Stimulated activated naive CD4-positive, alpha-beta T cell (primary cell): ENCODE measurements at places on chromosomes 7 and 10.

DNA sequence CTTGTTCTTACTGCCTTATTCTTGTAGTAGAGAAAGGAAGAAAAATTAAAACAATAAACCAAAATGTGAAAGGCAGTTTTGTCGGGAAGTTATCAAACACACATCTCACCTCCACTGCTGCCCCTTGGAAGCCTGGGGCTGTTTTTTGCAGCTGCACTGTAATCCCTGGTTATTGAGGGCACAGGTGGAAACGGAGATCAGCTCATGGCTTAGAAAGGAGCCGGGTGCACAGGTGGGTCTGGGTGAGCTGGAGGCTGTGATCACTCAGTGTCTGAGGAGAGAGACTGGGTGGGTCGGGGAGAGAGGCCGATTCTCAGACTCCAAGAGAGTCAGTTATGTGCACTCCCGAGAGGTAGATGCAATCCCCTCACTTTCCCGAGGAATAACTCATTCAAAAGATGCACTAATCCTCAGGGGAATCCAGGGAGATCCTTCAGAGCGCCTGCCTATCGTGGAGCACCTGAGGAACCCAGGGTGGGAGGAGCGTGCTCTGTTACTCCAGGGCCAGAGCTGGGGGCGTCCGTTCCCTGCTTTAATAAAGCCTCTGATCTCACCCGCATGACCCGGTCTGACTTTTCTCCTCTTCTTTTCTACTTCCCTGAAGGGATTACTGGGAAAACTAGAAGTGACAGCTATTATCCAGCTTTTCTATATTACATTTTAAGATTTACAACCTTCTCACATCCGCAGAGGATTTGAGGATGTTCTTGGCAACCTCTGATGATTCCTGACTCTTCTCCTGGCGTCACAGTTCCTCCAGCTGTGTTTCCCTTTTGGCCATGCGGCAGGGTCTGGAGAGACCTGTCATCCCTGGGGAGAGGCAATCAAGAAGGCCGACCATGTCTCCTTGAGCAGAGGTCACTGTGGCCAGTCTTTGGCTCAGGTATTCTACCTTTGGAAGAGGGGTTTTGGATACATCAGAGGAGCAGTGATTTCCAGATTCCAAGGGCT, 82.1 kb downstream of the CAMK1D start:
- DNase-seq, result no peak

GRCh38 chr7:44379366-44380188, 54.2 kb upstream of the CAMK2B start:
- no peak for DNase-seq

DNA sequence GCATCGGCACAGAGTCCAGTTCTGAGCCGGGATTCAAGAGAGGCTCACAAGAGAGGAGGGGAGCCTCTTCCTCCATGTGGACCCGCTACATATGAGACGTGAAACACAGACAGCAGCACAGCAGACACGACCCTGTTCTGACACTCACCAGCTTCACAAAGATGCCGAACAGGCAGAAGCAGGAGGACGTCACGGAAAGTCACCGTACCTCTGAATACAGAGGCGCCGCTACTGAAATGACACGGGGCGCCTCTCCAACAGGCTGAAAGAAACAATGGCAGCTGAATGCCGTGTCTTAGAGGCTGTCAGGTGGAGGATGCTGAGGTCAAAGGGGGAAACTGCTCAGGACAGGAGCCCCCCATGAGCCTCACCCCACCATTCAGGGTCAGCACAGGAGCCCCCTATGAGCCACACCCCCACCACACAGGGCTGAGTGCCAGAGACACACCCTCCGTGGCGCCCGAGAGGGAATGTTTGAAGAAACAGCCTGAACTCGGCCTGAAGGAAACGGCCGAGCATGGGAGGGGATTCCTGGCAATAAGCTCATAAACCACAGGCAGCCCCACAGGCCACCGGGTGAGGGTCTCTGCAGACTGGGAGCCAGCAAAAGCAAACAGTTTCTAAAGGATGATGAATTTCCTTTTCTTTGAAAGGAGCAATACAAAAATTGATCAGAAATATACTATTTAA, 510.3 kb downstream of the PTPRN2 start:
- DNase-seq, result no peak

- DNase-seq, result no peak
These were observed 17.9 kb downstream of the RTKN2 start for GRCh38 chr10:62250594-62251198.

- no peak for DNase-seq
These were observed 120.2 kb downstream of the INPP5A start for GRCh38 chr10:132657748-132658147.

GRCh38 chr10:76738991-76739390, 898.6 kb downstream of the KCNMA1 start:
- no peak for DNase-seq

DNA sequence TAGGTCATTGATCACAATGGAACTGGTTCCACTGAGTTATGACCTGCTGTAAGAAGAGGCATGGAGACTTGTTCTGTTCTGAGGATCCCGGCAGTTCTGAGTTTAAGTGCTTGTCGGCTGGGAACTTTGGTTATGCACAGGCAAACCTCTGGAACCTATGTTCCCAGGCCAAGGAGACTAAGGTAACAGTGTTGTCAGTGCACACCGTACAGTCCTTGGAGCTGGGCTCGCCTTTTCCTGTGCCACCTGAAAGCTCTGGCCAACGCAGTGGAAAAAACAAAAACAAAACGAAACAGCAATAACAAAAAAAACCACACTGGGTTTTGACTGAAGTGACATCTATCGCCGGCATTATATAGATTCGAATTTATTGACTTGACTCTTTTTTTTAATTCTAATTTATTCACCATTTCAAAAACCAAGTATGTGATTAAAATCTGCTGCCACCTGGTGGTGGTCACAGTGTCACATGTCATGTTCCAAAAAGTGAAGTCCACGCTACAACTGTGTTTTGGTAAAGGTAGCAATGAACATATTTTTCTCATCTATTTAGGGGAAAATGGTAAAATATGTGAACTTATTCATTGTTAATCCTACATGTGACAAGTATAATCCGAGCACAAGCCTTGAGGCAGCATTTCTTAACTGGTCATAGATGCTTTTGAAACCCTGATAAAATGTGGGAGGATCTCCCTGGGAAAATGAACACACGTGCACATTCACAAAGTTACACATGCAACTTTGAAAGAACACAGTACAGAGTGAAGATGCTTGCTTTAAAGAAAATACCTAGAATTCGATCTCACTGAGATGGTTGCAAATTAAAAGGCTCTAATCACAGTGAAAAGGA, 113.8 kb upstream of the PPP2R2D start:
- peak; percentile 5 for DNase-seq

- DNase-seq, result no peak
These were observed 192.8 kb upstream of the AKR1E2 start for GRCh38 chr10:4633186-4633585.
